ENCODE measurements at places on chromosomes 7 and 10. TPM values are rescaled to one million over a fixed set of nuclear protein-coding genes. Genes with fewer than 3 reads are reported as not detected.

DNA sequence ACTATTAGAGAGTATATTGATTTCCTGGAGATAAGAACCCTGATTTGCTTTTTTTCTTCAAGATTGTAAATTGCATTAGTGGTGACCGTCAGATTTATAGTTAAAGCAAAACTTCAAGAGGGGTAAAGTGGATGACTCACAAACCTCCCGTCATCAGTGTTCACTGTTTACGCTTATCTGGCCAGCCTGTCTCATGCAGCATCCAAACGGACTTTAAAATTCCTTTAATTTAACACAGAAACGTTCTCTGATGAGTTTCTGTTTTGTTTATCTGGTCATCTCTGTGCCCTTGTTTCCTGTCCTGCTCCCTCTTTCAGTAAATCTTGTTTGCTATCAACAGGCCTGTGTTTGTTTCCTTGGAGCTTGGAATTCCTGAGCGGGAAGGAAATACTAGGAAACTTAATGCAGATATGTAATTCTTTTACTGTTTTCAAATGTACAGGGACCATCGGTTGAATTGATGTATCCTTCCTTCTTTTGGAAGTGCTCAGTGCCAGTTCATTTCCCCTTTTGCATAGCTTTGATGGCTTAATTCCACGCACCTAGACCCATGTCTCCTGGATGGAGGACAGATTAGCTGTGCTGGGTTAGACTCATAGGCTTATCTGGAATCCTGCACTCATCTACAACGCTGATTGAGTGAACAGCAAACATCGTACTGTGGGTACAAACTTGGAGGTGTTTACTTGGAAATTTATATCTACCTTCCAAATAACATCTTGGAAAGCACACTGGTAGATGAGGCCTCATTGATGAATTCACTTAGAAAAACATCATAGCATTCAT is 21.3 kb downstream of the PTPRE start:
- DNase-seq = no peak

- DNase-seq = no peak
Measured at GRCh38 chr10:50438049-50438936, 185.5 kb downstream of the SGMS1 start.

DNA sequence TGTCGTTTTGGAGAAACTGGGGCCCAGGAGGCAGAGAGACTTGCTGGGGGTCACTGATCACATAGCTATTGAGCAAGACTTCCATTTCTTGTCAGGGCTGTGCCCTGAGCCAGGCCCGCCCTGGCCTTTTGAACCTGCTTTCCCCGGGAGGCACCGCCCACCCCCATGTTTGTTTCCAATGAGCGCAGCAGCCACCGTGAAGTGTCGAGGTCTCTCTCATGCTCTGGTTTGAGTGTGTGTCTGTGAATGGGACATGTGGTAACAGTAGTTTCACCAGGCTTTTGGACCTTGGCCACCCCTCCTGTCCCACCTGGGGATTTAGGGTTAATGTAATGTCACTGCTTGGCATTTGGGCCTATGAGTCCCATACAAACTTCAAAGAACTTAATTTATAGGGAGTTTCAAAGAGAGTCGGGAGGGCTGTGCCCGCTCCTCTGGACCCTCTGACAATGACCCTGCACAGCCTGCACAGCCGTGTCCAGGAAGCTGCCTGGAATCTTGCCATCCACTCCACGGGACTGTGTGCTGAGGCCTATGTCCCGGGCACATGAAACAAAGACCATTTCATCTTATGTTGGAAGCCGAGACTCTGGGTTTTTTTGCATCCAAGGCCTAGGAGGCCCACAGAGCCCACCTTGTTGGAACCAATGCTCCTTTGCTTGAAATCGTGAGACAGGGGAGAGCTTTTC is 6.3 kb downstream of the PRF1 start:
- no peak for DNase-seq

DNA sequence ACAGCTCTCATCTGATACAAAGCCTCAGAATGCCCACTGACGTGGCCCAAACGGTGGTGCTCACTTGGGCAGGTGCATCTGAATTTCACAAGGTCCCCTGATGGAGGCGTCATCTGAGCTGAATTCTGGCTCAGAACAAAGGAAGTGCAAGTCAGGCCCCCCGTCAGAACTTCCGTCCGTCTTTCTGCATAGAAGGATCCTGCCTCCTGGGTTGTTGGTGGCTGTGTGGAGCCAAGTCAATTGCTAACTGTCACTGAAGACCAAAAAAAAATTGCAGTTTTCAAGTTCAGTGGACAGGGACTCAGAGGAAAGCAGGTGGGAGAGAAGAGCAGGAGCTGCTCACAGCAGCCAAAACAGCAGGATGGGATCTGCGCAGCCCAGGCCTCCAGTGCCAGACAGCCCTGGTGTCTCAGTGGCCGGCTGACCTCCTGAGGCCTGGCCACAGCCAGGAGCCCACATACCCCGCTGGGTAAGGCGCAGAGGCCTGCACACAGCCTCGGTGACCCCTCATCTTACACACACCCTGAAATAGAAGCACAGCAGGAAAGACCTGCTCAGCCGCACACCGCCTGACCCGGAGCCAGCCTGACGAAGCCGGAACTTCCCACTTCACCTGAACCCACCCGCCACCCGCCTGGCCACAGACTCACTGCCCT is 49.4 kb downstream of the PYROXD2 start:
- DNase-seq = no peak

TRIL gene
- total RNA-seq = 0.99 TPM

STEAP4 gene
- total RNA-seq = 0.38 TPM

GRCh38 chr7:123041101-123041500 is 45.6 kb upstream of the TAS2R16 start:
- no peak for DNase-seq

HDAC9 gene
- 12.2 TPM for total RNA-seq

GRCh38 chr10:72697716-72698115 is 5.8 kb downstream of the MCU start:
- no peak for DNase-seq

DNA sequence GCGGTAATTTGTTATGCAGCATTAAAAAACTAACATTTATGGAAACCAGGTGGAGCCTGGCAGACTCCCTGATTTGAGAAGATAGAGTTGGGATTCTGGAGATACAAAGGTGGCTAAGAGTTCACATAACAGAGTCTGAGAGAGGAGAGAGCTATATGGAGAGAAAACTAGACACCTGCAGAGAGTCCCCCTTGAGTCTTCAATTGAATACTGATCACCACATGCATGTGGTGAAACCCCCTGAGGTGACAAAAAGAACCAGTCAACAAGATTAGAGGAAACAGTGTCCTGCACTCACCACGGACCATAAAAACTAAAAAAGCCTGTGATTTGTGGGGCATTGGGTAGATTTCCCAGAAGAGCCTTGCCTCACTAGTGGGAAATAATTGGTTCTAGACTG is 10.1 kb downstream of the GIMAP2 start:
- DNase-seq = no peak

COMMD3 gene
- total RNA-seq = 130 TPM

DNA sequence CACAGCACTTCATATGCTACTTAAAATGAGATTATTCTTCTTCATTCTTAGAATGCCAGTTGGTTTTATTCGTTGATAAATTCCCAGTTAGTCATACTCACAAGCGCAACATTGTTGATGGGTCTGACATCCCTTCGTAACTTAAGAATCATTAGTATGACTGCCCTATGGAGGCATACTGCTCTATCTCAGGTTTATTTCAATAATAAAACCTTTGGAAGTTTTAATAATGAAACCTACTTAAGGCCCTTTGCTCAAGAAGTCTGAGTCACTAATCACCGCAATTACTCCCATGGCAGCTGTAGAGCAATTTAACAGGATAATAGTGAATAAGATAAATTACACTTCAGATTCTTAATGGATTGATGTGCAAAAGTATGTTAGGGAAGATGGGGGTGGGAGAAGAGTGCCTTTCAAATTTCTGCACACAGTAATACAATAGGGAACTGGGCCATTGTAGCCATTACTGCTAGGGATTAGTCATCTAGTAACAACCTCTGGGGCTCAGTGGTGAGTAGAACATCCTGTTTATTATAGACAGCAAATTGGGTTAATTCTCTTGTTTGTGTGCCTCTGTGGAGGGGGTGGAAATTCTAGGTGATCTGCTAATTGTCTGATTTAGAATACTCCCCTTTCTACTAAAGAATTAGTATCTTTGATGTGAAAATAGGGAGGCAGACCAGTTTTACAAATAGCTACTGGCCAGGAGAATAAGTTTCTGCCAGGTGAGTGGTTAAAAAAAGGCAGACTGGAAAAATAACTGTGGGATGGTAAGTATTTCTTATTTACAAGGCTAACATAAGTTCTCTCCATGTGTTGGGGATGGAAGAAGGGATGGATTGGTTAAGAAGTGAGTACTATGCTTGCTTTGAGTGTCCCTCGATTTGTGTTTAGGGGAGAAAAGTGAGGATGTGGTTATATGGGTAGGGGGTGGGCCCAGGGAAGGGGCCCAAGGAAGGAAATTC is 74.5 kb upstream of the VKORC1L1 start:
- DNase-seq = no peak

GRCh38 chr7:132472463-132473120 is 103.7 kb downstream of the PLXNA4 start:
- DNase-seq = no peak

GRCh38 chr10:79202188-79203013 is 133.6 kb downstream of the ZMIZ1 start:
- peak; percentile 46 for DNase-seq

GRCh38 chr7:143436325-143436946 is 6.8 kb upstream of the TAS2R60 start:
- DNase-seq = no peak

- DNase-seq = no peak
Measured at GRCh38 chr10:119479532-119479931, 63.0 kb downstream of the RGS10 start.

DNA sequence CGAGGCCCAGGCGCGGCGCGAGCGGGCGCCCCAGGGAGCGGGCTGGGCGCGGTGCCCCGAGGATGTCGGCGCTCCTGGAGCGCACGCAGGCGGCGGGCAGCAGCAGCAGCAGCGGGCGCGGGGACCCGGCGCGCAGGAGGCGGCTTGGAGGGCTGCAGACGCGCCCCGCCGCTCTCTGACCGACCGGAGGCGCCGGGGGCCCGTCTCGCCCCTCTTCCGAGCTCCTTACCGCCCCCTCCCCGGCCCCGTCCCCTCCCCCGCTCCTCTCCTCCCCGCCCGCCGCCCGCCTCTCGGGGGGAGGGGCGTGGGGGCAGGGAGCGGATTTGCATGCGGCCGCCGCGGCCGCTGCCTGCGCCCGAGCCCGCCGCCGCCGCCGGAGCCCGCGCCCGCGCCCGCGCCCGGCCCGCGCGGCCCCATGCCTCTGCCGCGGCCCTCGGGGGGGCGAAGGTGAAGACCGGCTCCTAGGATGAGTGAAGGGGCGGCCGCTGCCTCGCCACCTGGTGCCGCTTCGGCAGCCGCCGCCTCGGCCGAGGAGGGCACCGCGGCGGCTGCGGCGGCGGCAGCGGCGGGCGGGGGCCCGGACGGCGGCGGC is at the start of gene NRG3:
Gene NRG3 (plus strand): TSS at position 320 of the 592 bp plus-strand sequence.
- DNase-seq = no peak

CALML3 gene
- 144 TPM for total RNA-seq

GRCh38 chr7:22435720-22436119 is 64.3 kb downstream of the STEAP1B start:
- DNase-seq = no peak

DNA sequence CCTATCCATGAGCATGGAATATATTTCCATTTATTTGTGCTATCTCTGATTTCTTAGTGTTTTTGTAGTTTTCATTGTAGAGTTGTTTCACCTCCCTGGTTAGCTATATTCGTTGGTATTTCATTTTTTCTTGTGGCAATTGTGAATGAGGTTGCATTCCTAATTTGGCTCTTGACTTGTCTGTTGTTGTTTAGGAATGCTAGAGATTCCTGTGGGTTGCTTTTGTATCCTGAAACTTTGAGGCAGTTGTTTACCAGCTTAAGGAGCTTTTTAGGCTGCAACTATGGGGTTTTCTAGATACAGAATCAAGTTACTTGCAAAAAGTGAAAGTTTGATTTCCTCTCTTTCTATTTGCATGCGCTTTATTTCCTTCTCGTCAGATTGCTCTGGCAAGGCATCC is 304.7 kb upstream of the GRM3 start:
- DNase-seq = no peak

DNA sequence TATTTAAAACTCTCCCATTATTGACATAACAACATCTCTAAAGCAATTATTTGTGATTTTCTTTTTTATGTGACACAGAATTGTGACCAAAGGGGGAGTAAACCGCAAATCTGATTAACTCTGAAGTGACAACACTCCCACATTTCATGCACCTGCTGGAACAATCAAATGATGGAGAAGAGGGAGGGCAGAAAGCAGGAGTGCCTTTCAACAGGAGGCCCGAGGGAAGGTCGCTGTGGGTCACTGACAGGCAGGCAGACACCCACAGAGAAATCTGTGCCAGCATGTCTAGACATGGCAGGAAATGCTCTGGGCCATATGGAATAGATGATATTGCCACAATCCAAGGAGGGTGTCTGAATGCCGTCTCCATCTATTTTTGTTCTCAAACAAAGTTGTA is 247.3 kb downstream of the DOCK4 start:
- DNase-seq = no peak

DNA sequence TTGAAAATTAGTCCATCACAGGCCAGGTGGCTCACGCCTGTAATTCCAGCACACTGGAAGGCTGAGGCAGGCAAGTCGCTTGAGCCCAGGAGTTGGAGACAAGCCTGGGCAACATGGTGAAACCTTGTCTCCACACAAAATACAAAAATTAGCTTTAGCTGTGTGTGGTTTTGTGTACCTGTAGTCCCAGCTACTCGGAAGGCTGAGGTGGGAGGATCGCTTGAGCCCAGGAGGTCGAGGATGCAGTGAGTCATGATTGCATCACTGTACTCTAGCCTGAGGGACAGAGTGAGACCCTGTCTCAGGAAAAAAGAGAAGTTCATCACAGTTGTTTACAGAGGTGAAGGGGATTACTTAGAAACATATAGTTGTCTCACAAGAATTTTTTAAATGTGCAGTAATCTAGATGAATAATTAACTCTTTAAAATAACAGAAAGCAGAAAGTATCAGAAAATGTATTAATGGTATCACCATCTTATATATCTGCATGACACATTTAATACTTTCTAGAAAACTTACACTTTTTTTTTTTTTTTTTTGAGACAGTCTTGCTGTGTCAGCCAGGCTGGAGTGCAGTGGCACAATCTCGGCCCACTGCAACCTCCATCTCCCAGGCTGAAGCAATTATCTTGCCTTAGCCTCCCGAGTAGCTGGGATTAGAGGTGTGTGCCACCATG is 8.9 kb downstream of the LCOR start:
- no peak for DNase-seq

Data from thymus (tissue), 14 donors.